ENCODE measurements at places on chromosomes 12 and 14.
A peak's percentile ranks its signal among the peaks of the same experiment; 100 is the strongest.

GRCh38 chr12:52089491-52089890, 10.0 kb downstream of the SMIM41 start:
- DNase-seq = no peak

- DNase-seq = no peak
Measured at GRCh38 chr12:94284046-94284445, 135.7 kb downstream of the PLXNC1 start.

GRCh38 chr14:79056879-79057278, 886.7 kb downstream of the NRXN3 start:
- DNase-seq = peak; percentile 88

- DNase-seq = no peak
Measured at GRCh38 chr14:99267837-99268781, 3.9 kb downstream of the BCL11B start.

GRCh38 chr12:75058228-75058627, 151.4 kb downstream of the KCNC2 start:
- peak; percentile 13 for DNase-seq

DNA sequence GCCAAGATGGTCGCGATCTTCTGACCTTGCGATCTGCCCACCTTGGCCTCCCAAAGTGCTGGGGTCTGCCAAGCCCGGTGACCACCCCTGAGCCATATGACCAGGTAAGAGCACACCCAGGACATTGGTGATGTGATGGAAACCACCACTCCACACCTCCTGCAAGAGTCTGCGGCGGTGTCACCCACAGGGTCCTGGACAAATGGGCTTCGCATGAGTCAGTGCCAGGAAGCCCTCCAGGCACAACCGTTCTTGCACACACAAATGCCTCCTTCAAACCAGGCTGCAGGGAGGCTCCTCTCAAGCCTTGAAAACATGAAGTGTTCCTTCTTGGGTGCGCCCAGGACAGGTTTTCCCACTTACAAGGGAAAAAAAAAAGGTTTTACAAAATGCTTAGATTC, 16.6 kb downstream of the PITPNM2 start:
- DNase-seq = no peak

DNA sequence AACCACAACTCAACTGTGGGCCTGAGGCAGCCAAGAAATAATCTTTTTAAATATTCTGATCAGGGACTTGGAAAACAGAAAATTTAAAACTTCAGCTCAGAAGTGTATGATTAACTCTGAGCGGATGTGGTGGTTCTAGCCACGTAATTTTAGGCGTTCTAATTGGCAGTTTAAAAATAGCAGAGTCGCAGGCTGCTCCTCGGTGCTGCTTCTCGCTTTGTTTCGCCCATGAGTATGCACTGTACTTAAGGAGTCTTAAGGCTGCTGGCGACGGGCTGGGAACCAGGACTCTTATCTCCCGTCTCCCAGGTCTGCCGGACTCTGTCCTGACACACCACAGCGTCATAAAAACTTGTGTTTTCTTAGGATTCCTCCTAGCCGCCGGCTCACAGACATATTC, 113.4 kb upstream of the PELI2 start:
- DNase-seq = peak; percentile 74

- no peak for DNase-seq
Measured at GRCh38 chr14:99342906-99343305, 70.9 kb upstream of the BCL11B start.

GRCh38 chr14:55901291-55901690, 216.9 kb upstream of the PELI2 start:
- DNase-seq = no peak

DNA sequence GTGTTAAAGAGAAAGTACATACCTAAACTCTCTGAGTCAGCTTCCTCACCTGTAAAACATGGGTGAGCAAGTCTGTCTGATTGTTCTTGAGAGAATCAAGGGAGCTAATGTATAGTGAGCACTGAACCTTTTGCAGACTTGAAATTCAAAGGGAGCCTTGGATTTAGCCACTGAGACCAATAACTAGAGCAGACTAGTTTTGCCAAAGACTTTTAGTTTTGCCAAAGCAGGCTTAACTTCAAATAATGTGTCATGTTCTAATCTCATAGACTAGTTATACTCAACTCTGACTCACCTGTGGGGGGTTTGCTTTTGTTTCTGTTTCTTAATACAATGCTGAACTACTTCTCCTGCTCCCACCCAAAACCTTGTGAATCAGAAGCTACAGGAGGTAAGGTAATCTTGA, 123.7 kb downstream of the SLC25A21 start:
- no peak for DNase-seq

GRCh38 chr12:101763246-101763931, 24.1 kb upstream of the SYCP3 start:
- no peak for DNase-seq

DNA sequence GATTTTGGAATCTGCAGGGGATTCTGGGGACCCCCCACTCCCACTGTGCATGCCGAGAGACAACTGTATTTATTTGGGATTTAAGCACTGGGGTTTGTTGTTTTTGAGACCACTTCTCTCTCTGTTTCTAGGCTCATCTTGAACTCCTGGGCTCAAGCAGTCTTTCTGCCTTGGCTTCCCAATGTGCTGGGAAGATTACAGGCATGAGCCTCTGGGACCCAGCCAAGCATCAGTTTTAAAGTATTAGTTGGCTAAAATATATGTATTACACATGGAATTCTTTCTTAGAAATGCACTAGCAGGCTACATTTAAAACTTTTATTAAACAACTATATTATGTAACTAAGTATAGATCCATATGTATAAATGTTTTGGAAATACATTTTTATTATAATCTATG, 78.3 kb downstream of the AEBP2 start:
- peak; percentile 17 for DNase-seq

DNA sequence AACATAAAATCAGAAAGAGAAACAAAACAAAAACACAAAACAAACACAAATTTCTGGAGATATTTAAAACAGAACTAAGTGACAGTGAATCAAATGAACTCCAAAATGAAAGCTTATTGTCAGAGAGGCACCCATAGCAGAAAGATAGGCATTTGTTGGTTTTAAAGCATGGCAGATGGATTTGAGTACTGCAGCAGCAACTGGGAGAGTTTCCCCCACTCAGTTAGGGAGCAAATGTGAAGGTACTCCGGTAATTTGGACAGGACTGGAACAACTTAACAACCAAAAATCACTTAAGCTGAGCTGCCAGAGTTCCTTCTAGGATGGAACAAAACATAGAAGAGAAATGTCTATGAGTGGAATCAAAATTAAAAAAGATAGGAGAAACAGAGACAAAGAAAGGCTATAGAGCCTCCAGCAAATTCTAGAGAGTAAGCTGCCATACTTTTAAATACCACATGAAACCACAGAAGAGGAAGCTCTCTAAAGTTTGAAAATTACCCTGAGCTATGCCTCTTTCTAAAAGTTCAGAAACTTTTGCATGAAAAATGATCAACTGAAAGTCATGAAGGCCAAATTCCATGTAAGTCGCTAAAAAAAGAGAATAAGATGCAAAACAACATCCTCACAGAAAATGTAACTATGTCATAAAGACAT, 1248.3 kb upstream of the USP15 start:
- no peak for DNase-seq

GRCh38 chr14:80491131-80491530, 279.8 kb upstream of the DIO2 start:
- DNase-seq = peak; percentile 78

- no peak for DNase-seq
Measured at GRCh38 chr14:98932431-98933325, 339.3 kb downstream of the BCL11B start.

DNA sequence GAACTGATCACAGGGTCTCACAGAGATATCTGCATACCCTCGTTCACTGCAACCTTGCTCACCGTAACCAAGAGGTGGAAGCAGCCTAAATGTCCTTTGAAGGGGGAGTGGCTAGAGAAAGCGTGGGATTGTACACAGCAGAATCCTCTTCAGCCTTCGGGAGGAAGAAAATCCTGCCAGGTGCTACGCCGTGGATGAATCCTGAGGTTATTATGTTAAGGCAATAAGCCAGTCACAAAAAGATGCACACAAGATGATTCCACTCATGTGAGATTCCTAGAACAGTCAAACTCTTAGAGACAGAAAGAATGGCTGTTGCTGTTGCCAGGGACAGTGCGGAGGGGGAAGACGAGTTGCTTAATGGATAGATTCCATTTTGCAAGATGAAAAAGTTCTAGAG, 39.6 kb upstream of the SFSWAP start:
- no peak for DNase-seq

DNA sequence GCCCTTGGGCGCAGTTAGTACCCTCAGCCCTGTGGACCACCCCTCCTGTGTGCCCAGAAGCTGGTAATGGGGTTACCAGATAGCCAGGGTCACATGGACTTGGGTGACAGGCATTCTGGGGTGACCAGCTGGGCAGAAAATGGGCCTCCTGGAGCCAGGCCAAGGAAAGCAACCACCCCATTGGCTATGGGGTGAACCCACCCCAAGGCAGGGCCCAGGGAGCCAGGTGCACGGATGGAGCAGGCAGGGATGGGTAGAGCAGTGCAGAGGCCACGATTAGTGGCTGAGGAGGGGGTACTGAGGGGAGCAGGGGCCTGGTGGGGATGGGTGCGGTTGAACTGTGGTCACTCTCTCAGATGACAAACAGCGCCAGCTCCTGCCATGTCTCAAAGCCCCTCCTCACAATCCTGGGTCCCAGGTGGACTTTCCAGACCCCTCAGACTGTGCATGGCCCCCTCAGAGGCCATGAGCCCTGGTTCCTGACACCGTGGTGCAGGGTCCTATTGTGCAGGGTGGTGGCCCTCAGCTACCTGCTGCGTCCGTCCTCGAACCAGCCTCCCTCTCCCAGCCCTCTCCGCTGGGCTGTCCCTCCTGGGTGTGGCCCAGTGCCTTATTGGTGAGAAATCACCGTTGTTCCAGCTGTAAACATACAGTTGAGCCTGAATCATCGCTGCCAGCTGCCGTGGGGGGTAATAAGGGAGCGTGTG, 23.4 kb upstream of the BEGAIN start:
- peak; percentile 24 for DNase-seq

GRCh38 chr12:100793182-100793581, 1.4 kb upstream of the ANO4 start:
- peak; percentile 47 for DNase-seq

DNA sequence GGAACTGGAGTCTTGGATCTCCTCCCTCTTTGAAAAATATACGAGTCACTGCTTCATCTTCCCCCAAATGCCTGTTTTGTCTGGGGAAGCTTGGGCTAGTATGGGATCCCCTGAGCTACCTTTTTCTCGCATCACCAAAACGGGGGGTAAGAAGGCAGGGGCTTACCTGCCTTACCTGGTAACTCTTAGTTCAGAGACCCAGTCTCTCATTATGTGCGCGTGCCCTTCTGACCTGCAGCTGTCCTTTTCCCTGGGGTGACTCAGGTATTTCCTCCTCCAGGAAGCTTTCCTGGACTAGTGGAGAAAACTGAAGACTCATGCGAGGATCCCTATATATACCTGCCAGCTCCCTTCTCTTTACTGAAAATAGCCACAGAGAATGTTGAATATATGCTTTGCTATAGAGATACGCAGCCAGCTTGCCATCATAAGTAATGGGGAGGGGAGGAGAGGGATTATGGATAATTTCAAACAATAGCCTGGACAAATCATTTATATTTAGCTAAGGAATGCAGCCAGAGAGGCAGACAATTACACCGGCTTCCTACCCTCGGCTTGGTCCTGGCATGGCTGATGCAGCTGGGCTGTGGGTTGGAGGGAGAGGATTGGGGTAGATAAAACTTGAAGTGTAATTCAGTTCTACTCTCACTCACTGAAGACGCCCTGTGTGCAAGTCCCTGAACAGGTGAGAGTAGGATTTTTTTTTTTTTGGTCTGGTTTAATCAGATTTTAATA, 1.1 kb downstream of the TSPAN9 start:
- DNase-seq = no peak

DNA sequence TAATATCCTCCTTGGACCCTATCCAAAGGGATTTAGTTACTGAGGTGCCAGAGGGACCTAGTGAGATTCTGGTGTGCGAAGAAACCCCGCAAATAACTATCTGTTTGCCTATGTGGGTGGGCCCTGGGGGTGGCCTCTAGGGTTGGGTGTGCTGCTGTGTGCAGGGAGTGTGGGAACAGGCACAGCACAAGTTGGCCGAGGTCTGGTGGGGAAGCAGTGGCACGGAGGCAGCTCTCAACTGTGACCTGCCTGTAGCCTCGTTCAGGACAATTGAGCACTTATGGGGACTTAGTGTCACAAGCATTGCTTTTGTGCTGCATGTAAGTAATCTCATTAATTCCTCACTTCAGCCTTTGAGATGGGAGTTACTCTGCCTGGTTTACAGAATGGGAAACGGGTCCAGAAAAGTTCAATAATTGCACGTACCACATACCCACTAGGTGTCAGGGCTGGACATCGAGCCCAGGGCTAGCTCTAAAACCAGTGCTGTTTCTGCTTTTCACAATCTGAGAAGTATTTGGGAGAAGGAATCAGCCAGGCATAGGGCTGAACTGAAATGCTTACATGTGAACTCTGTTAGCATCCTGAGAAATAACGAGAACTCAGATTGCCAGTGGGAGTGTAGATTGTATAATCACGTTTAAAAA, 58.8 kb downstream of the TECPR2 start:
- DNase-seq = no peak

GRCh38 chr14:88931321-88932110, 107.1 kb downstream of the TTC8 start:
- no peak for DNase-seq

DNA sequence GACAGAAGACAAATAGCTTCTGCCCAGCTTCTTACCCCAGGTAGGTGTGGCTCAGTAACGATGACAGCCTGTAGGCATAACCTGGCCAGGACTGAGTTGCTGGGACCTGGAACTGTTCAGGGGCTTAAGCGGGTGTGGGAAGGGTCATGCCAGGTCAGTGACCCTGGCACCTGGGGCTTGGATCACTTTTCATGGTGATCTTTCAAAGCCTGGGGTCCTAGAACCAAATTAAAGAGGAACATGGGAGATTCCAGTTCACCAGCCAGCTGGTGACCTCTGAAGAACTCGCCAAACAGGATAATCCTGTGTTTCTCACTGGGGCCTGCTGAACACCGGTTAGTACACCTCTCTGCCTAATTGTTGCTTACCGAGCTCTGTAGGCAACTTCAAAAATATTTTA, 102.6 kb upstream of the LMNTD1 start:
- no peak for DNase-seq

- DNase-seq = no peak
Measured at GRCh38 chr14:50656776-50657175, 11.3 kb downstream of the SAV1 start.

- no peak for DNase-seq
Measured at GRCh38 chr12:113683574-113683973, 211.9 kb upstream of the LHX5 start.

DNA sequence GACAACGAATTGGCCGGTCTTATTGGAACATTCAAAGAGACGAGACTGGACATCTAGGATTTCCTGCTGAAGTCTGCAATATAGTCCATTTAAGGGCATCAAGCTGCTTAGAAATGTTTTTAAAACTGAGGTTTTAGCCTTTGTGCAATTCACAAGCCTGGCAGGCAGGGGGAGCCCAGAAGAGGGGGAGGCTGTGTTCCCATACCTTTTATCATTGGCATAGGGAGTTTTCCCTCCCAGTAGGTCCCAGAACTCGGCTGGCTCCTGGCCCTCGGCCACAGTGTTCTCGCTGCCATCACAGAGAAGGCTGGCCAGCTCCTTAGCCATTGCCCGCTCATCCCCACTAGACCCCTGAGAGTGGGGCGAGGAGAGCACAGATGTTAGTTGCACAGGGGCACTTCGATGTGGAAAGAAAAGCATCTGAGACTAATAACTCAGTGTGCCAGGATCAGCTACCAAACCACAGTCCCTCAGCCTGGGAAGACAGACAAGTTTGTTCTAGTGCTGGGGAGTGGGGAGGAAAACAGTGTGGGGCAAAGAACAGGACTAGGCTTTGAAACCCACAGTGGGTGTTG, 15.1 kb downstream of the AVIL start:
- DNase-seq = peak; percentile 63

- no peak for DNase-seq
Measured at GRCh38 chr12:65613692-65614091, 210.6 kb upstream of the HMGA2 start.
